ENCODE measurements at places on chromosomes 4 and X.

DNA sequence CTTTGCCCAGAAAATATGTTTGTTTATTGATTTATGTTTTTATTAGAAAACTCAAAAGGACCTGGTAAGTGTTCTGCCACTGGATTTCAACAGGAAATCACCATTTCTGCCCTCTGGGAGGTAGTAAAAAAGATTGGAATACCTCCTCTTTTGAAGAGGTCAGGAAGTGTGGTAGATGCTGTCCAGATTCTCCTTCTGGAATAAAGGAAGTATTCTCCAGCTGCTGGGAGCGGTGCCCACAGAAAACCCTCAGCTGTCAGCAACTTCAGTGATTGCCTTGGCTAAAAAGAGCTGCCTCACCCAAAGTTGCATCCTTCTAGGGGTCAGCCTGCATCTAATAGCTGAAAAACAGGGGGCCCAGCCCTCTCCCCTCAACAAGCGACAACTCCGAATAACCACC, 13.8 kb upstream of the ZNF674 start:
- no peak for DNase-seq

DNA sequence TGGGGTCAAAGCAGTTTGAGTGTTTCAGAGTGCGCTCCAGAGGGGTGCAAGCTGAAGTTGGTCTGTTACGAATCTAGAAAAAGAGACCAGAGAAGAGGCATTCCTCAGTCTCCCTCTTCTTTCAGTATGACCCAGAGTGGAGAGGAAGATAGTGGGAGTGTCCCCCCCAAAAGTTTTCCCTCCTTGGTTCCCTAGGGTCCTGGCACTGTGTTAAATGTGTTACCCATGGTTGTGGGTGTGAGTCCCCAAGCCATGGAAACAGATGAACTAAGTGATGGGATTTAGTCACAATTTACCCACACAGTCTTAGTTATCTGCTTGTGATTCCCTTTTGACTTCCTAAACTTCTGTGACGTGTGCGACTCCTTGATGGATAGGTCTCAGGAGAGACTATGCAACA, 27.0 kb upstream of the NAF1 start:
- DNase-seq, result no peak

DNA sequence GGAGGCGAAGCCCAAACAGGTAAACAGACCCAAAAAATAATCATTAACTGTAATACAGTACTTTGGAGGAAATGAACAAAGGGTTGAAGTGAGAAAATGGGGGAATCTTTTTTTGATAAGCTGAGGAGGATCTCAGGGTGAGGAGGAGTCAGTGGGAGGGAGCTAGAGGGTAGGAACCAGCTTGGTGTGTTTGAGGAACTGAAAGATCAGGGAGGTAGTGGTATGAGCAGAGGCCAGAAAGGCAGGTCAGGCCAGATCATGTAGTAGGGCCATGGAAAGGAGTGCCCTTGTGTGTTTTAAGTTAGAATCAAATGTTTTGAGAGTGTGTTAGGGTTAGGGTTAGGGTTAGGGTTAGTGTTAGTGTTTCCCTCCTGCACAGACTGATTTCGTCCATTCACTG, 48.8 kb downstream of the PPP2R2C start:
- no peak for DNase-seq

DNA sequence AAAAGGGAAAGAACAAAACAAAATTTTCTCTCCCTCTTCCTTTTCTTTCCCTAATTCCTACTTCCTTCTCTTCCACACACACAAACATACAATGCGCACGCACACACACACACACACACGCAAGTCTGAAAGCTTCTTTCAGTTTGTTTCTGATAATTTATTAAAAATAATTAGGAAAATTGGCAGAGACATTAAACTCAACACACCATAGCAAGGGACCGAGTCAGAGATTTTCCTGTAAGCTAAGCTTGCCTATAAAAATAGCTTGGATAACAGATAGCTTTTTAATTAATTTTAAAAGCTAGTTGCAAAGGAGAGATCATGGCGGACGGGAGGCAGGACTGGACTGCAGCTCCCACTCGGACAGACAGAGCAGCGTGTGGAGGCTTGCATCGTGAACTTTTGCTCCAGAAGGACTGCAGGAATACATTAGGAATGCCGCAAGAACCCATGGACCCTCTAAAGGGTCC, 92.6 kb upstream of the MAPK10 start:
- DNase-seq, result no peak
